ENCODE measurements at places on chromosomes 6 and 20. TPM values are rescaled to one million over a fixed set of nuclear protein-coding genes. Genes with fewer than 3 reads are reported as not detected.

BANF2 gene
- not detected for total RNA-seq

SASH1 gene
- 71.7 TPM for total RNA-seq

TREM2 gene
- total RNA-seq = not detected

EDN1 gene
- 87.4 TPM for total RNA-seq

FAM83C gene
- under 0.01 TPM for total RNA-seq

MOXD1 gene
- total RNA-seq = 135 TPM

ZC3H12D gene
- total RNA-seq = under 0.01 TPM

C20orf144 gene
- 0.28 TPM for total RNA-seq

MUCL3 gene
- total RNA-seq = not detected

TINAG gene
- total RNA-seq = not detected

C2 gene
- total RNA-seq = 6.8 TPM

ADGRF4 gene
- 0.28 TPM for total RNA-seq

KHDC1 gene
- 2.3 TPM for total RNA-seq

TRIM15 gene
- not detected for total RNA-seq

ACTR5 gene
- 7.5 TPM for total RNA-seq

SAMD5 gene
- under 0.01 TPM for total RNA-seq

CNR1 gene
- total RNA-seq = 0.28 TPM

DEFB116 gene
- not detected for total RNA-seq

BTN1A1 gene
- total RNA-seq = under 0.01 TPM

WFDC5 gene
- not detected for total RNA-seq

MYT1 gene
- not detected for total RNA-seq

MROH8 gene
- total RNA-seq = 0.38 TPM

TXLNB gene
- total RNA-seq = under 0.01 TPM

NINL gene
- total RNA-seq = 10.1 TPM

TAP1 gene
- total RNA-seq = 62.0 TPM

PTCRA gene
- total RNA-seq = not detected

BTBD3 gene
- 23.7 TPM for total RNA-seq

MTHFD1L gene
- 72.9 TPM for total RNA-seq

NRN1 gene
- under 0.01 TPM for total RNA-seq

LY6G5C gene
- 1.7 TPM for total RNA-seq
